ENCODE measurements at places on chromosomes 6 and 20.

- DNase-seq = no peak
These were observed 26.6 kb upstream of the SNAP91 start for GRCh38 chr6:83735461-83735860.

- no peak for DNase-seq
These were observed 9.4 kb downstream of the TRIM10 start for GRCh38 chr6:30151580-30151979.

- no peak for DNase-seq
These were observed 926 bp downstream of the MYLIP start for GRCh38 chr6:16129623-16130401.

DNA sequence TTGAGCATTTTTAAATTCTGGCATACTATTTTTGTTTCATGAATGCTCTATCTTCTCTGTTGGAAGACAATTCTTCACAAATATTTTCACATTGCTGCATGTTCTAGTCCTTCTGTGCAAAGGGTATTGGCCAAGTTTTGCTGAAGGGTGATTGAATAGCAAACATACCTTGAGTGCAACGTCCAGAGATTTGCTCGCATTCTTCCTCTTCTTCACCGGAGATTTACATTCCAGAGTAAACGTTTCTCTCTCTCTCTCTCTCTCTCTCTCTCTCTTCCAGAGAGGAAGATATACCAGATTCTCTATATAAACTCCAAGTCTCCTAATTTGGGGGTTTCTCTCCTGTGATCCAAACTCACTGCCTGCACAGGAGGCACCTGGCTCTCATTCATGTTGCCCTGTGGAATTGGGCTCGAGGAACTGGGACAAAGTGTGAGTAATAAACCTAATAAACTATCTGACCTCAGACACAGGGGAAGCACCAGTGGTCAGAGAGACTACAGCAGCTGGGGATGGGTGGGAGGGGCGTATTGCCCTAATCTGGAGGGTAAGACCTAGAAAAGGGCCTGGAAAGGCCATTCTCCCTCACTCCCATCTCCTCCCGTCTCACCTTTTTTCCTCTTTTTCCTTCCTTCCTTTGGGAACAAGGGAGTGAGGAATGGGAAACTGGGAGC lies 1.1 kb upstream of the TREML1 start:
- no peak for DNase-seq

All from activated CD4-positive, CD25-positive, alpha-beta regulatory T cell (primary cell).